Activated T-cell treated with anti-CD3 and anti-CD28 coated beads for 48 hours (primary cell): ENCODE measurements at places on chromosomes 2 and 18.
A peak's percentile ranks its signal among the peaks of the same experiment; 100 is the strongest.

DNA sequence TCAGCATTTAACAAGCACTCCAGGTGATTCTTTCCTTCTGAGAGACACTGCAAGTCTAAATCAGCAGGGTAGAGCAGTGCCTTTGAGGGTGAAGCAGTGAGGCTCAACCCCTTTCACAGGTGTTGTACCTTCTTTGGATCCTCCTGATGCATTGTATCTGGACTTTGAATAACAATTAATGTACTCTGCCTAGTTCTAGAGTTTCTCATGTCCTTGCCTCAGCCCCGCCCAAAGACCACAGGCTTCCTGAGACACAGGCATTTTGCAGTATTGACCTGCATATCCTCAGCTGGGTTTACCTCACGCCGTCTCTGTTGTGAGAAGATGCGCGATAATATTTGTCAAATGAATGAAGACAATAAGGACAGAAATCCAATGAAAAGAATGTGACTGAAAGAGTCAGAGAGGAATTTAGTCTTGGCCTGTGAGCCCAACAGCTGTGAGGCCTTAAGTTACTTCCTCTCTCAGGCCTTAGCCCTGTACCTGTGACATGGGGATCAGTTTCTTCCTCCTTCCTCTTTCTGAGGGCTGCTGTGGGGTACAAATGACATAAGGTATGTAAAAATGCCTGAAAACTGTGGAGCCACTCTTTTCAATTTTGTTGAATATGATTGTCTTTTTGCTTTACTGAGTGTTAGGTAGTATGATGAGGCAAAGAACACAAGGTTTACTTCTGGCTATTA, 43.7 kb downstream of the WIPF1 start:
- no peak for DNase-seq

DNA sequence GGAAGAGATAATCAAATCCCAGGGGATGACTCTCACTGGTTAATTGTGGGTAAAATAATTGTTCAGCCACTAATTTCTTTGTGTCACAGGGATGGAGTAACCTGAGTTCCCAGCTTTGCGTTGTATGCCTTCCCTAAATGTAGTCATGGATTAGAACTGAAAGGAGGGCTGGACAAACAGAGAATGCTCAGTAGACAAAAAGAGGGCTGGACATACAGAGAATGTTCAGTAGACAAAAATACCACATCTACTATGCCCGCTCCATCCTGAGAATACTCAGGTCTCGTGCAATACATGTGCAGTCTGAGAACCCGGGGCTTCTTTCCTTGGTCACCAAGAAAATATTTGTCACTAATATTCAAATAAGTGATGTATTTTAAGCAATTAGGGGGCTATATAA, 497.9 kb downstream of the EPHA4 start:
- DNase-seq: no peak

DNA sequence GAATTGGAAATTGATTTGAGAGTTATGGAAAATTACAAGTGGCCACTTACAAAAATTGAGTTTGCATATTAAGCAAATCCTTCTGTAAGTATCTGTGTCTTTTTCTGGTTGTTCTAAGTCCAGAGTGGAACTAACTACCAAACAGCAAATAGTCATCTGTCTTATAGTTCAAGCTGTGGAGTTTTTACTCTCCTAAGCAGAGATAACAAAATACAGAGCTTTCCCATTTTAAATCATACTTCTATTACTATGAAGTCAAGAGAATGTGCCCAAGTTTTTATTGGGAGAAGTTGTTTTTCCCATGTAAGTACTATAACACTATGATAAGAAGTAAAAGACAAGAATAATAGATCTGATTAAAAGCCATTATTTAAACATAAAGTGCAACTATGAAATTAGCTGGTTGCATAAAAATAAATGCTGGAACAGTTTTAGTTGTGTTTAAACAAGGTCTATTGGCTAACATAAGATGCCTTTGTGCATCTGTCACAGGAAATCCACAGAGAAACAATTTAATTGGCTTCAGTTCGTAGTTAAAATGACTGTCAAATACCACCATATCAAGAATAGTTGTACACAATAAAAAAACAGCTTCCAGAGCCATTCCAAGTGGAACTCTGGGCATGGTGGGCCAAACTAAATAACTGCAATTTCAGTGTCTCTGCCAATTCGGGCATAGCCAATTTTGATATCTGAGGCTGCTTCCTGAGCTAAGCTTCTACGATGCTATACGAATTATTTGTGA, 1467.4 kb upstream of the NXPH2 start:
- no peak for DNase-seq

DNA sequence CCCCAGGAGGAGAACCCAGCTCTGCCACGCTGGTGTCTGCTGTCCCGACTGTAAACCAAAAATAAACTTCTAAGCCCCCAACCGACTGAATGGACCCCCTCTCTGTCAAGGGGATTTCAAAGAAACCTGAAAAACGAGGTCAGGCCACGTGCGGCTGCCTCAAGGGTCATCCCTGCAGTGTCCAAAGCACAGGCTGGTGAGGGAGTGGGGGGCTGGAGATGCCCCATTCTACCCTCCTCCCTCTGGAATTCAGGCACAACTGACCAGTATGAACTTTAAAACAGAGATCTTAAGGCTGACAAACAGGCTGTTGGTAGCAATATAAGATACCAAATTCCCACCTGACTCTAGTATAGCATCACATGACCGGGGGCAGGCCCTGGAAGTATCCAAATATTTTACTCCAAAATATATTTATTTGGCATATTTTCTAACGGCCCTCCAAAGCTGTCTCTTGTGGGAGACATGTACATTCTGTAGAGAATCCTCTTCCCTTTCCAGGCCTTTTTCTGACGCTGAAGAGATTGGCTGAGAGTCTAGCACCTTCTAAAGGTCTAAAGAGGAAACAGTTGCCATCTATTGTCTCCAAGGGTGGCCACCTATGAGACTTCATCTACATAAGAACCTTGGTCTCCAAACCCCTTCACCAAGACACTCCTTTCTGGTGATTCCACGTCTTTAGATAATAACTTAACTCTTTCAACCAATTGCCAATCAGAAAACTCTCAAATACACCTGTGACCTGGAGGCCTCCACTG, 40.4 kb upstream of the CTDP1 start:
- no peak for DNase-seq

DNA sequence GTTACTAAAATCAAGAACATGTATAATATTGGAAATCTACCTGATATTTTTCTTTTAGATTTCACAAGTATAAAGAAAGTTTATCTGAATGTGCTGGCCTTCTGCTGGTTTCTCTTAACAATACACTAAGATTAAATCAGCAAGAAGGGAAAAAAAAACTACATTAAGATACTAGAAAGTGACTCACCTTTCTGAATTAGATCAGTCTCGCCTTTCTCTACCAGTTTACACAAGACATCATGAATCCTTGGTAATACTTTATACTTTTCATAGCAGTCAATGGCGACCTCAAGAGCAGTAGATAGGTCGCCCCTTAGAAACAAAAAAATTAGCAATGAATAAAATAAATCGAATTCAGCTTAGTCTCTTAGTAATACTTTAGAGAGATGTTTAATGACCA, 61.2 kb downstream of the LRPPRC start:
- DNase-seq: no peak

- no peak for DNase-seq
Observed at GRCh38 chr2:217743966-217744761, 258.6 kb downstream of the TNS1 start.

DNA sequence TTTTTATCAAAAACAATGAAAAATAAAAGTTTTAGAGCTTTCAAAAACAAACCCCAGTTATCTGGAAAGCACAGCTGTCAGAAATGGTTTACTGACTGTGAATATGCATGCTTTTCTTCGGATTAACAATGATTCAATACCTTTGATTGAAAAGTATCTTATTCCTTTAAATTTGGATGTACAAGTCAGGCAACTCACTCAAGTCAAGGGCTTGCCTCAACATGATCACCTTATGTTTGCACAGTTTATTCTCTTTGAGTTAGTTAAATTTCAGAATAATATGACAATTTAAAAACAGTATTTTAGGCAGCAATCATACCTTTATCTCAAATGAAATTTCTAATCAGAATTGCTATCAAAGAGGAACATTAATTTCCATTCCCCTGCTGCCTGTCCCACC, 108.8 kb upstream of the FOSL2 start:
- DNase-seq: no peak

- DNase-seq: no peak
Observed at GRCh38 chr18:61845197-61845596, 47.6 kb downstream of the RNF152 start.

GRCh38 chr18:57705832-57706595, 84.4 kb upstream of the NARS1 start:
- no peak for DNase-seq

DNA sequence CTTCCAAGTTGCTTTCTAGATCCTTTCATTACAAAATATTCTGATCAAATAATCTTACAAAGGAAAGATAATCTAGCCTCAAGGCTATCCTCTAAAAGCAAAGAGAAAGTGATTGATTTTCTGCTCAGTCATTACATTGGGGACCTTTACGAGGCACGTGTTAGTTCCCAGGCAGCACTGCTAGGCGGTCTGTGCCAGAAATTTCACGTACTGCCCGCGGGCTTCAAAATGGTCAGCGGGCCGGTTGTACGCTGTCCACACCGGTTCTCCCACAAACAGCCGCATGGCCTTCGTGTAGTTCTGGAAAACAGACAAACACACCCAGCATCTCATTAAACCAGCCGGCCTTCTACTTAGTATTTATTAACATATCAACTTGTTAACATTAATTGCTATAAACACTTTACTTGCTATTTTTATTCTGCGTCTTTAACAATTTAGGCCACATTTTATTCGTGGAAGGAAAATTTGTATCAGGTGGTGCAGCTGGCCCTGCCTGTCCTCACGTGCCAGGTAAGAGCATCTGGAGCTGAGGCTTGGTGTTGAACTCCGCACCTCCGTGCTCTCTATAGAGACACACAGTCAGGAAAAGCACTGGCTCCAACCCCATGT, 20.4 kb downstream of the ADI1 start:
- no peak for DNase-seq

- no peak for DNase-seq
Observed at GRCh38 chr2:151251012-151251411, 10.7 kb downstream of the RBM43 start.

- no peak for DNase-seq
Observed at GRCh38 chr18:40553029-40553428, 1402.0 kb upstream of the PIK3C3 start.

GRCh38 chr2:55943466-55943865, 19.9 kb upstream of the EFEMP1 start:
- no peak for DNase-seq

GRCh38 chr2:95076705-95077529, 44.7 kb downstream of the MRPS5 start:
- DNase-seq: peak; percentile 85

DNA sequence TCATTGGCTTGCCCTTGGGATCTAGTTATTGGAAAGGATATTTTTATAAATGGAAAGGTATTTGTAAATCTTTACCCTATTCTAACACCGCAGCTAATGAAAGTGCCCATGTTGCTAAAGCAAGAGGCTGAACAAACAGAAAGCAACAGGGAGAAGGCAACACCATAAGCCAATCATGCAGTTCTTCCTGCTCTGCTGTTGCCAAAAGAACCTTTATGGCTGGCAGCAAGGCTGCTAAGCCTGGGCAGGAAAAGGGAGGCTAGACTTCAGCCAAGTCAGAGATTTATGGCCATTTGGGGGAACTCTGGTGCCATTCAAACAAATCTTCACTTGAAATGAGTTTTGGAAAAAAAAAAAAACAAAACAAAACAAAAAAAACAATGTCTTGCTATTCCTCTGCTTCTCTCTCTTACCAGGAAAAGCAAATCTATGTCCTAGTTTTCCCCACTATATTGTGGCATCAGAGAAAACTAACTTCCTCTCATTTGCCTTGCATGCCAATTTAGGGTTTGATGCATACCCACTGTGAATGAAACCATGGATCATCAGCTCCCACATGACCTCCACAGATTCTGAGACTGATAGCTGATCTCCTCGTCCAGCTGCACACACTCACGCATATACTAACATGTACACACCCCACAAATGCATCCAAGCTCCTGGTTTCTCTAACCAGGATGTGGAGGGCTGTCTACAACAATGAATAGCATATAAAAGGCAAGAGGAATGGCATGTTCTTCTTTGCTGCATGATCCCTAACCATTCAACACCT, 179.3 kb downstream of the C1D start:
- no peak for DNase-seq

GRCh38 chr18:69951182-69951581, 3.5 kb upstream of the CD226 start:
- no peak for DNase-seq
